ENCODE measurements at places on chromosomes 5 and 9.

DNA sequence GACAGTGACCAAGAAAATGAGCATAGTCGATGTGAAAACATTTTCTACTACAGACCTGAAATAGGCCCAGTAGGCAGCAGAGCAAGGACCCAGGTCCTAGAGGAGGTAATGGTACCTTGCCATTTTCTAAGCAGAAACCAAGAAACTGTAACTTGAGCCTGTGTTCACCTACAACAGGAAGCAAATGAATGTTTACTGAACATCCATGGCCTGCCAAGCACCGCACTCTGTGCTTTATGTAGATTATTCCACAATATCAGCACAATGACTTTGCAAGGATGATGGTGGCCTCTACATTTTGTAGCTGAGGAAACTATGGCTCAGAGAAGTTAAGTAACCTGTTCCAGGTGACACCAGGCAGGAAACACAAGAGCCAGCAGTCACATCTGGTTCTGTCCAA lies 215.3 kb downstream of the SPOCK1 start:
- no peak for DNase-seq

- no peak for DNase-seq
Measured at GRCh38 chr5:65041296-65042158, 272.8 kb downstream of the CWC27 start.

GRCh38 chr5:121608826-121609225 lies 242.9 kb upstream of the FTMT start:
- no peak for DNase-seq

GRCh38 chr5:176542596-176543427 lies 5.6 kb upstream of the RNF44 start:
- no peak for DNase-seq

DNA sequence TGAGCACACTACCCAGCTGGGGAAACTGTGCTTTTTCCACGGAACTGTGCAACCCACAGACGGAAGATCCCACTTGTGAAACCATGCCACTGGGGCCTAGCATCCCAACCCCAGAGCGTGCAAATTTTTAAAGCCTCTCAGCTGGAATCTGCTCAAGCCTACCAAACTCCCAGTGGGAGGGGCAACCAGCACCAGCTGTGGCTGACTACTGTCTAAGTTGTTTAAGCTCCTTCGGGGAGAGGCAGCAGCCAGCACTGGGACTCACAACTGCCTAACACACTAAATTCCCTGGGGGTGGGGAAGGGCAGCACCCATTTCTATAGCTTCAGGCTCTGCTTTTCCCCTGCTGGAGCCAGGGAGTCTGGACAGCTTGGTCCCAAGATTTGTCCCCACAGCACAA lies 287.6 kb upstream of the MSX2 start:
- DNase-seq, result no peak

GRCh38 chr9:69198521-69199220 lies 24.6 kb downstream of the TJP2 start:
- DNase-seq, result no peak

- DNase-seq, result no peak
Measured at GRCh38 chr9:73118898-73119554, 32.6 kb upstream of the ANXA1 start.

DNA sequence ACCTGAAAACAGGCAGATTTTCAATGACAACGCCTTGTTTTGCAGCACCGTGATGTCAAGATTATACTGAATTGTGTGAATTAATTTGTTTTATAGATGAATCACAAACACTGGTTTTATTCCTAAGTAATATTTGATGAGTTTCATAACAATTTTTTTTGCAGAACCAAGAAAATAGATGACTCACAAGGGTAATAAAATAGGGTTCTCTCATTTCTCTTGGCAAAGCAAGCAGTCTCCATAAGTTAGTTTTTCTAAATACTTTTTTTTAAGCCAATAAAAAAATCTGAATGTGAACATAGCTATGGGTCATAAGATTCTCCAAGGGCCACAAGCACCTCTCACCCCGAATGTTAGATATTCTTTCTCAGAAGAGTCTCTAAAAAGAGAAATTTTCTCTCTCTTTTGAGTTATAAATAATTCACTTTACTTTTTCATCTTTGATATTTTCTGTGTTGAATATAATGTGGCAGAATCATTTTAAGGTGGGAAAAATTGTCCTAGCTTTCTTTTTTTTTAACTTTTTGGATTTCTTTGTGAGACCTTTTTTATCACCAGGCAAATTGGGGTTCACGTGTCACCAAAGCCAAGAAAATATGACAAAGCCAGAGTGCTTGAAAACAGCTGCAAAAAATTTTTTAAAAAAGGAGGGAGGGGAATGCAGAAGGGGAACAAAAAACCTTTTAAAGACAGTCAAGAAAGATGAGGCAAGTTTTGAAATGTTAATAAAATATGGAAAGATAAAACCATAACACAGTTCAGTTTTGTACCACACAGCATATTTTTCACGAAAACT lies 174.6 kb upstream of the DAPK1 start:
- DNase-seq, result no peak

DNA sequence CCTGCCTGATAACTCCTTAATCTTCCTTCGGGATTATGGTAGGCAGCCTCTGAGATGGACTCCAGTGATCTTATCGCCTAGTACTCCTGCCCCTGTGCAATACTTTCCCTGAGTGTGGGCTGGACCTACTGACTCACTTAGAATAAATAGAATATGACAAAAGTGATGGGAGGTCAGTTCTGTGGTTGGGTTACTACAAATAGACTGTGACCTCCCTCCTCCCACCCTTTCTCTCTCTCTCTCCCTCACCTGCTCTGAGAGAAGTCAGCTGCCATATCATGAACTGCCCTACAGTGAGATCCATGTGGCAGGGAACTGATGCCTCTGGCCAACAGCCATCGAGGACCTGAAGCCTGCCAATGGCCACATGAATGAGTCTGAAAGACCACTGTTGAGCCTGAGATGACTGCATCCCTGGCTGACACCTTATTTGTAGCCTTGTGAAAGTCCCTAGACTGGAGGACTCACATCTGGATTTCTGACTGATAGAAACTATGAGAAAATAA lies 31.7 kb downstream of the NRG2 start:
- DNase-seq, result no peak

DNA sequence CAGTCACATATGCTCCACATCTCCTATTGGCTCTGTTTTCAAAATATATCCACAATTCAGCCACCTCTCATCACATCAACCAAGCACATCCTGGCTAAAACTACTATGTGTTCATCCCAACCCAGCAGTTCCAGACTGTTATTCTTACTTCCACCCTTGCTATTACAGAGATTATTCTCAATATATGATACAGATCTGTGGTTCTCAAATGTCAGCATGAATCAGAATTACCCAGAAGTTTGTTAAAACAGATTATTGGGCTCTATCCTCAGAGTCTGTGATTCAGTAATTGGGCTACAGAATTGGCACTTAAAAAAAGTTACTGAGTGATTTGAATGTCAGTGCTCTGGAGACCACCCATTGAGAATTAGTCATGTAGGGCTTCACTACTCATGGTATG lies 78.8 kb upstream of the IZUMO3 start:
- no peak for DNase-seq
